ENCODE measurements at places on chromosomes 5 and 9.

DNA sequence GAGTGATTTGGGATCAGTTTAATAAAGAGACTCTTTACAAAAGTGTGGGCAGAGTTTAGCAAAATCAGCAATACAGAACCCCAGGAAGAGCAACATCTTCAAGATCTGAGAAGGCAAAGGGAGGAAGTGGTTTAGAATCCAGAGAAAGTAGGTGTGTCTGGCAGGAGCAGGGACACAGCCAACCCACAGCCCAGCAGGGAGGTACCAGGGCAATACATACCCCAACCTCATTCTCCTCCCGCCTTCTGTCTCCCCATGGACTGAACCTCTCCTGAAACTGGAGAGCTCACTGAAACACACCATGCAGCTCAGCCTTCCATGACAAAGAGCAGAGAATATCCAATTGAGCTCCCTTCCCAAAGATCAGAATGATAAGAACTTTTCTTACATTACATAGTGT, 283.4 kb downstream of the PRELID2 start:
- no peak for DNase-seq

DNA sequence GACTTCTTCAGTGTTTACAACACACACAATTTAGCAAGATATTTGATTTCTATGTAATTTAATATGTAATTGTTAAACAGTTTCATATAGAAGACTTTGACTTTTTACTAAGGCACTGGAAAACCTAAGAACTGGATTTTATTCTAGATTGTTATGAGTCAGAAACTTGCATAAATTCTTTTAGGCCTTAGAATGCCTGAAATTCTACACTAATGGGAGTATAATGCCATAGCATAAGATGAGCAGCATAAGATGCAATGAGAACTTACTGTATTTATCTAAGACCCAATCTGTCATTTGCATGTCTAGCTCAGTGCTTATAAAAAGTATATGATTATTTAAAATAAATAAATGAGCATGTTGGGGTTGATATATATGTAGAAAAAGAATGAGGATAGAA, 285.2 kb downstream of the CDH12 start:
- DNase-seq, result no peak

DNA sequence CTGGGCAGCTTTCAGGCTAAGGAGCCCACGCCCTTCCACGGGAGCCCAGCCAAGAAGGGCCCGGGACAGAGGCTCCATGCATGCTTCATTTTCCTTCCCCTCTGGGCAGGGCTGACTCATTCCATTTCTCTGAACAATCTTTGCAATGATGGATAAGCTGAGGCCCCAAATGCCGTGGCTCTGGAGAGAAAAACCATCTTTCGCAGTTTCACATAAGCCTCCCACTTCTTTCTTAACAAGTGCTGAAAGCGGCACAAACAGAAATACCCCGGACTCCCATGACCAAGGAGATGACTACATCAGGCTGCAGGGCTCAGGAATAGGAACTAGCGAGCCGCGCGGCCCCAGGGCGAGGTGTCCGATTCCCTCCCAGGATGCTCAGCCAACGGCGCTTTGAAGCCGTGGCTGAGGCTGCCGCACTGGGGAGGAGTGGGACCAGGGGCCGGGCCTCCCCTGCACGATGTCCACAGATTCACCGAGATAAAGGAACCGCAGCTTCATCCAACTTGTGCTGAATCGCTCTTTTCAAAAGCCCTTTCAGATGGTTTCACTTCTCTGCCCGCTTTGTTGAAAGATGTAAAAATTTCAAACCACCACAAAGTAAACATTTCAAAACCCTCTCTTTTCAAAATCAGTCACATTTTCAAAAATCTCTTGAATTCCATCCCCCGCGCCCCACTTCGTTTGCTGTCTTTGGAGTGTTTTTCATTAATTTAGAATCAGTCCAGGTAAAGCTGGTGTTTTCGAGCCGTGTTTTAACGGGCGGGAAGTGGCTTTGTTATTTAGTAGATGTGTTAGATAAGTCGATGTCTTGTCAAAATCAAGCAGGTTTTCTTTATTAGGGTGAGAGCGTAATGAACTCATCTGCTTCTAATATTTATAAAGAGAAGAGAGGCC, 96.5 kb upstream of the LMX1B start:
- peak; percentile 51 for DNase-seq

DNA sequence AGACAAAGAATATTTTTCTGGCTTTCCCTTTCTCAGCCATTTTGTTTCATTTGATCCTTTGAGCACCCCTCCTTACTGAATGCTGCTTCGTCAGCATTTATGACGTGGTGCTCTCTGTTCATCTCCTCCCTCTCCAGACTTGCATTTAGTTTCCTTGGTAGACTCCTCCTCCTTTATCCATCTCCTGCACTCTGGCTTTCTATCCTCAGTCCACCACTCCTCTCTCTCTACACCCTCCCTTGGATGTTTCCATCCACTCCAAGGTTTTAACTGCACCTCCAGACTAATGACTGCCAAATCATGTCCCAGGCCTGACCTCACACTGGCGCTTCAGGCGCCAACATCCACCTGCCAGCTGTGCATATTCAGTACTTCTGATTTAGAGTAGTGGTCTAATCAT, 245.4 kb downstream of the RAB3C start:
- no peak for DNase-seq

Data from T47D (cell line).